Right atrium auricular region (tissue), 2 donors: ENCODE measurements at places on chromosomes 3 and 15.

GRCh38 chr3:27633224-27633545 is 88.9 kb downstream of the EOMES start:
- DNase-seq = no peak

DNA sequence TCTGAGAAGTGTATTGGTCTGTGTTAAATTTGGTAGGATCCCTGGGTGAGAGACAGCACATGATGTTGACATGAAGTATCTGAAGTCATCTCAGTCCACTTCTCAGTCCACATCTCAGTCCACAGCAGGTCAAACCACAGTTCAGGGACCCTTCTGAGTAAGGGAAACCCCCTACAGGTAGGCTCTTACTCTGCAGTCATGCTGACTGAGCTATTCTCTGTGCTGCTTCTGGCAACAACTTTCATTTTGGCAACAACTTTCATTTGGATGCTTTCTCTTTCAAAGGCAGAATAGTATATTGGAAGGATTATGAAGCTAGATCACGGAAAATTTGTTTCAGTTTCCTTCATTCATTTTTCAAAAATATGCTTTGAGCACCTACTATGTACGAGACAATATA is 178.2 kb upstream of the GOLIM4 start:
- DNase-seq = no peak

- no peak for DNase-seq
Measured at GRCh38 chr3:36444909-36445308, 64.6 kb downstream of the STAC start.

DNA sequence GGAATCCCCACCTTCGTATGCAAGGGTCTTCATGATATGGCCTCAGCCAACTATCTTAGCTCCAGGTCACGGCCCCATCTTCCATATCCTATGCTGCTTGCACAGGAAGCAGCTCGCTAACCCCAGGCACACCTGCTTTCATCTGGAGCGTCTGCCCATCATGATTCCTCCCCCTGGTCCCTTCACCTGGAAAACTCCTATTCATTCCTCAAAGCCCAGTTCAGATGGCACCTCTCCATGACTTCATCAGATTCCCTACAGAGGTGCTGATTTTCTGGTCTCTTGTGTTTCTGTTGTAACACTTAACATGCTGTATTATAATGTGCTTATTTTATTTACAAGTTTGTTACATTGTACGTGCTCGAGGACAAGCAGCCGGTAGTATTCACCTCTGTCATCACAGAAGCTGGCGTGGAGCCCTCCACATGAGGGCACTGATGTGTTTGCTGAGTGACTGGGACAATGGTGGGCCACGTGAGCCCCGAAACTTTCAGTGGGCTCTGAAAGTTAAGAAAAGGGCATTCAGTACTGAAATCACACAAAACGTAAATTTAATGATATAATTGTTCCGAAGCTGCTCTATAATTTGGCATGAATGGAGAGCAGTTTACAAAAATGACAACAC is 16.2 kb downstream of the MUC20 start:
- DNase-seq = no peak

- DNase-seq = no peak
Measured at GRCh38 chr3:145032791-145033190, 1061.2 kb downstream of the DIPK2A start.

DNA sequence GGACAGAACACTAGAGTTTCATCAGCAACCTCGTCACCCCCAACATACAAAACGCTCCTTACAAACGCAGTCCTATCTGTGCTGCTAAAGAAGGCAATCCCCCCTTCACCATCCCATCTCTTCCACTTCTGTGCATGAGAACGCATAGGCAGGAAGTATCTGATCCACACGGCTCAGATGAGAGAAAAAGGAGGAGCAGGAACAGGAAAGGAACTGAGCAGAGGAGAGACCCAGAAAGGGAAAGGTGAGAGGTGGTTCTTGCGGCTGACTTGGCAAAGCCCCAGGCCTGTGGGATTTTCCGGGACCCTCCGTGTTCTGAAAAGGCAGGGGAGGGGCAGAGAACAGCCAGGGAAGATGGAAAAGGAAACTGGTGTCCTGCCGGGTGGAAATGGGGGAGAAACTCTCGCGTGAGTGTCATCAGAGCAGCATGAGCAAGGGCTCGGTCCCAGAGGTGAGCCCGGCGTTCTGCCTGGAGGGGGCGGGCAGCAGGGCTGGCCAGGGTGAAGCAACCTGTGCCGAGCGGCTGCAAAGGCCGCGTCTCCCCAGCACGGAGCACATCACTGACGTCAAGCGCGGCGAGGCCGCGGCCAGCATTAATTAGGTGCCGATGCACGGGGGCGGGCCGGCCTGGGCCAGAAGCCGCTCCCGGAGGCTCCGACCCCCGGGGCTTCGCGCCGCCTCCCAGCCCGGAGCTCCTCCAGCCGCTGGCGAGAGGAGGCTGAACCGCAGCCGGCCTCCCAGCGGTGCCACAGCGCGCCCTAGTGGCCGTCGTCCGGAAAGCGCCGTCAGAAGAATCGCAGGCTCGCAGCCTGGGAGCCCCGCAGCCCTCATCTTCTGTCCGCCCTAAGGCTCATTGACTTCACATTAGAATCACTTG is 35.8 kb downstream of the CPN2 start:
- DNase-seq = peak; percentile 94

DNA sequence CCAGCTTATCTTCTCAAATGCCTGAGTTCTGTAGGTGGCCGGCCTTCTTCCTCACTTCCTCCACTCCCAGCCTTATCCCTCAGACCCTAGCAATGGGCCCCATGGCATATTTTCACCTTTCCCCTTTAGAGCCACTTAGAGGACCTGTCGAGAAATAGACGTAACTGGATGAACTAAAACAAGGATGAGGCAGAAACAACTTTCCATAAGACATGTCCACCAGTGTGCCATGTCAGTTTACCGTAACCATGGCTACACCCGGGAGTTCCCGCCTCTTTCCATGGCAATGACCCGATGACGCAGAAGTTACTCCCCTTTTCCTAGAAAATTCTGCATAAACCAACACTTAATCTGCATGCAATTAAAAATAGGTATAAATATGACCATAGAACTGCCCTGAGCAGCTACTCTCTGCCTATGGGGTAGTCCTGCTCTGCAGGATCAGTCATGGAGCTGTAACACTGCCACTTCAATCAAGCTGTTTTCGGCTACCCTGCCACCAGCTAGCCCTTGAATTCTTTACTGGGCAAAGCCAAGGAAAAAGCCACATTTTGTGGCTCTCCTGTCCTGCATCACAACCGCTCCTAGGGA is 55.1 kb upstream of the ZBTB38 start:
- DNase-seq = peak; percentile 48

GRCh38 chr15:65338366-65338765 is 33.9 kb downstream of the RNU5B-1 start:
- no peak for DNase-seq

DNA sequence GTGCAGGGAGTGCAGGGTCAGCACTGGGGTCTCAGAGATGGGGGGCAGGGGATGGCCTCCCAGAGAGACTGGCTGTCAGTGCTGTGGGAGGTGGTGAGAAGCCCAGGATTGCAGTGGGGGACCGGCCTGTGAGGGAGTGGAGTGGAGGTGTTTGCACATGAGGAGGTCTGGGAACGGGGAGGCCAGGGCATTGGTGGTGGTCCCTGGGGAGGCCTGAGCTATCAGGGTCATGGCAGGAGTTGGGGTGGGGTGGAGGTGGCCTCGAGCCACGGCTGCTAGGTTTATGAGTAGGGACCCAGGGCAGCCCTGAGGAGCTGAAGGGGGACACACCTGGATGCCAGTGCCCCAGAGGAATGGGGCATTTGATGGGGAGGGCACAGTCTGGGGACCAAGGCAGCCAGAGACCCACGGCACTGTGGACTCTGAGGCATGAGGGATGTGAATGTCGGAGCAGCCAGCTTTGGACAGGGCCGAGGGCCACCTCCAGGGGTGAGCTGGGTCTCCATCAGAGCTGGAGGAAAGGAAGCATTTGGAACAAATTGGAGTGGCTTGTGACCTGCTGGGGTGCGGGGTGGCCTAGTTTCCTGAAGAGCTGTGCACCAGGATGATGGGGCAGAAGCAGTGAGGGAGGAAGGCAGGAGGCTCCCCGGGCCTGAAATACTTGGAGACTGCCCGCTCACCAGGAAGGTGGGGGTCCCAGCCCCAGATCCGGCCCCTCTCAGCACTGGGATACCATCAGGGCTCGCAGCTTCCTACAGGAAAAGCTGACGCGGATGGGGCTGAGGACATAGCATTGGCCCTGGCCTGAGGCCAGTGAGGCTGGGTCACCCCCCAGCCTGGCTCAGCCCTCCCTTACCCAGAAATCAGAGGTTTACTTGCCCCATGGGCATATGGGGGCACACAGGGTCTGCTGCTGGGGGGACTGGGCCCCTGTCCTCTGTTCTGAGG is 9.5 kb upstream of the CSPG4 start:
- DNase-seq = no peak

DNA sequence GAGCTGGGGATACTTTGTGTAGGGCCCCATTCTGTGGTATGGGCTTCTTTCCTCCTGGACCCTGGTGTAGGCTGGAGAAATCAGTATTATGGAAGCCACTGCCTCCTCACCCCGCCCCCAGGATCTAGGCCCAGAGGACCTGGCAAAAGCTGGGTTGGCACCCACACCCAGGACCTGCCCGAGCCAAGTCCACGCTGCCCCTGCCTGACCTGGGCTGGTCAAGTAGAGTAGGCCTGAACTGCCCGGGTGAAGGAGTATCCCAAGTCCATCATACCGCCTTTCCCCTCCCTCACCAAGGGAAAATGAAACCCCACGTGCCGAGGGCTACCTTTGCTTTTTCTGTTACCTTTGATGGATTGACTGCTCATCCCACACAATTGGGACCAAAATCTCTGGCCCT is 37.7 kb upstream of the TRAK1 start:
- peak; percentile 58 for DNase-seq
